ENCODE measurements at places on chromosomes 6 and 20. TPM values are rescaled to one million over a fixed set of nuclear protein-coding genes. Genes with fewer than 3 reads are reported as not detected.

FAM184A gene
- total RNA-seq: 5.9 TPM

DNA sequence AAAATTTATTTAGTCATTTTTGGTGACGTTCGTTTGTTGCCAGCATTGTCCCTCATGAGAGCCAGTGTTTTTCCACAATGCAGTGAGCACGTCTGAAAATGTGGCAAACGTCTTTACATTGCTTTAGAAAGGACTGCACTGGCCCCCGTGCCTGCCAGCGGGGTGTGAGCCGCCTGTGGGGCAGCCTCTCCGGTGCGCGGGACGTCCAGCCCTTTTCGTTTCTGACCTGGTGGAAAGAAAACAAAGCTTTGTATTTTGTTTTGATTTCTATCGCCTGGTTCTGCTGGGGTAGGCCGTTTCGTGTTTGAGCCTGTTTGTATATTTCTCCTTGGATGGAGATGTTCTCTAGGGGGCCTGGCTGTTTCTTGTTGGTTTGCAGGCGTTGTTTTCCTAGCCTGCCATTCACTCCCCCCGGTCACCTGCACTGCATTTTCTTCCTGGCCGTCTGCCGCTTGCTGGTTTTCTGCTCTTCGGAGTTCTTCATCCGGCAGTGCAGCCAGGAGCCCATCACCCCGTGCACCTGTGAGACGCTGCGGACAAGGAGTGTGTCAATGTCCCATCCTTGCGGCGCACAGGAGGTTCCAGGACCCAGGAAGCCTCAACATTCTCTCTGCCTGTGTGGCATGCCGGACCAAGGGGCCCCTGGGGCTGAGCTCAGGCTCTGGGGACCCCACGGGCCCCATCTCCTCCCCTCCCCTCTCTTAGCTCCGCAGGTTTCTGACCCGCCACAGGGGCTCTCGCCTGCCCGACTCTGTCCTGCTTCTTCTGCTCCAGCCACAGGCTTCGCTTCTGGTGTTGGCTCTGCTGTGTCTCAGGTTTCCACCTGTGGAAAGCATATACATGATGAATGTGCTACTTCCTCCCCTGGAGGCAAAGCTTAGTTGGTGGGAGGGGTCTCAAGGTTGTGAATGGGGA lies 100.5 kb downstream of the CDH4 start:
- no peak for DNase-seq

DNA sequence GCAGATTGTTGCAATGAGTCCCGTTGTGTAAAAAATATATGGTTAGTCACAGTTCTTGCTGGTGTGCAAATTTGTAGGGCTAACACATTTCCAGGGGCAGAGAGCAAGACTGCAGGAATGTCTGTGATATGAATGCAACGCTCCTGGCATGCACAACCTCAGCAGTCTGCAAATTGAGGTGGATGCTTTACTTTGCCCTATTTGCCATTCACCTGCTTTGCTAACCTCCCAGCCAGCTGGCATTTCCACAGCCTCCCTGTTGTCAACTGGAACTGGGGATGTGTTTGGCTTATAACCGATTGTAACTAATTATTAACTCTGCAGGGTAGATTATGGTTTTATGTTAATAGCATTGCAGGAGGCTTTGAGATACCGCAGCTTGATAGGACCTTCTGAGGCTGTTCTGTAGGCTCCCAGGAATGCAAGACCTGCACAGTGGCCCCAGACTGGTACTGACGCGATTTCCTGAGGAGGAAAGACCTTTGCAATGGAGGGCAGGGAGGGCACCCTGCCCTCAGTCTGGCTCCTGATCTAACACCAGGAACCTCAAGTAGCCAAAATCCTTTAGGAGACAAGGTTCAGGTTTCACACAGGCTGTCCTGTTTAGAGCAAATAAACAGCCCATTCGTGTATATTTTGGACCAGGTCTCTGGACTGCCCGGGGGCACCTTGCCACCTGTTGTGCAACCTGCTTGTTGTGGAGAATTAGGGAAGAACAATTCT lies 53.4 kb downstream of the EDN1 start:
- DNase-seq: no peak

BPIFA1 gene
- total RNA-seq: not detected

ADGRB3 gene
- not detected for total RNA-seq

OPRM1 gene
- total RNA-seq: not detected

DNA sequence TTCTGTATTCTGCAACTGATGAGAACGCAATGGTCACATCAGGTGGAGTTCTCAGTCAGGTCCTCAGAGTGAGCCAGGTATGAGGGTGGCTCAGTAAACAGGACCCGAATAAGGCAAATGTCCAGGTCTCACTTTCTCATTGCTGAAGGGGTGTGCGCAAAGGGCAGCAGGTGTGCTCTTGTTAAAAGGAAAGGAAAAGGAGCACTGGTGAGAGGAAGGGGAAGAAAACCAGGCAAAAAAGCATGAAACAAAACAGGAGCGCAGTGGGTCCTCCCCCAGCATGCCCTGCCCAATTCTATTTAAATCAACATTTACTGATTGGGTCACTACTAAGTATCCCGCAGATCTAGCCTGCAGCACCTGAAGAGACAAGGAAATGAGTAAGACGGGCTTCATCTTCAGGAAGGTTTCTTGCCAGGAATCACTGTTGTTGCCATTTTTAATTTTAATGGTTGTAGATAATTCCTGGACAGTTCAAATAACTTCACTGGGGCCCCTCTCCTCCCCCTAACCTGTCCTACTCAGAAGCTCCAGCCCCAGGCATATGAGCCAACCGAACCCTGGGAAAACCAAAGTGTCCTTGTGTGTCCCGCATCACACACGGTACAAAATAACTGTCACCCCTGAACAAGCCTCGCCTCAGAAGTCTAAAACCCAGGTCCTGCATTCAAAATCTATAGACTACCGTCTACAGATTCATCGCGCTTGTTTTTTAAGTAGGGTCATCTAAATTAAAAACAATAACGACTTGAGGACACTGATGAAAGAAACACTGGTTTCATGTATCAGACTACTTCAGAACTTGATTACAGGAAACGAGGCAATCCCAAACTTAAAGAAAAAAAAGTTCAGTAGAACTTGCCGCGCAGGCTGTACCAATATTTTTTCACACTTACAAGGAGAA lies 980 bp downstream of the MBOAT1 start:
- DNase-seq: no peak

- no peak for DNase-seq
Measured at GRCh38 chr6:149035766-149036165, 281.7 kb upstream of the TAB2 start.

DNA sequence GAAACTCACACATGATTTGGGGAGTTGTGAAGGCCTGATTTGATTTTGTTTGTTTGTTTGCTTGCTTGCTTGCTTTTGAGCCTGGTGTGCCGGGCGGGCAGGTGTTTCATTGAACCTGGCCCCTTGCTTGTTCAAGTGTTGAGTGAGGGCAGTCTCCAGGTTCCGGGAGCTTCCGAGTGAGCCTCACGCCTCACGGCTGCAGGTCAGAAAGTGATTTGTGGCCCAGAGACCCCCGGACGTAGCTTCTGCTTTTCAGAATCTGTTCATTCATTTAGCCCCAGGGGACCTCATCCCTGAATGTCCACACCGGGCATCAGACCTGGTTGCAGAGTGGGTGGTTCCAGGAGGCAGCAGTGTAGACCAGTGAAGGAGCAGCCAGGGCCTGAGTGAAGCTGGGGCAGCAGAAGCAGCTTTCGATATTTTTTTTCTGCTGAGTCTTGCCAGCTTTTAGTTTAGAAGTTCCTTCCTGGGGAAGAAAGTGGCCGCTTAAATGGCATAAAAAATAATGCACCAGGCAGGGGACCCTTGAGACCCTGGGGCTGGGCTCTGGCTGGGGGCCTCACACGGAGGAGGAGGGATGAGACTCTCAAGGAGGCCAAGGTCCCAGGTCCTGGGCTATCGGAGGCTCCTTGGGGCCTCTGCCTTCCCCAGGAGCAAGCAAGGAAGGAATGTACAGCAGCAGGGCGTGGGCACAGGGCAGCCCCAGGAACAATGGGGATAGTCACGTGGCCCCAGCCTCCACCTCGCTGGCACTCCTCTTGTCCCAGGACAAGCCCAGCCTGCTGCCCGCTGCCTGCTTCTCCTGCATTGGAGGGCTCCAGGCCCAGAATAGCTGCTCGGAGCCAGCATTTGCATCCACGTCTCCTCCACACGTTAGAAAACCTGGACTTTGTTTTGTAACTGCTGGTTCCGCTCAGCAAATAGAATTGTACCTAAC lies 89.2 kb upstream of the BHLHE23 start:
- DNase-seq: no peak

GRCh38 chr6:36315921-36316320 lies 20.8 kb downstream of the BNIP5 start:
- DNase-seq: no peak

- no peak for DNase-seq
Measured at GRCh38 chr20:3932681-3933080, 43.5 kb downstream of the PANK2 start.

All from activated CD4-positive, alpha-beta memory T cell treated with anti-CD3 and anti-CD28 coated beads, Interleukin-2, amount 10 ng/mL, durations not matched to agents 7 days and 5 days (primary cell).